Stimulated activated CD4-positive, alpha-beta T cell treated with anti-CD3 and anti-CD28 coated beads, Interleukin-1b, Interleukin-23, amount 100 ng/mL, for 24 hours (primary cell): ENCODE measurements at places on chromosomes 12 and 14.

- no peak for DNase-seq
These were observed 23.8 kb upstream of the TBC1D30 start for GRCh38 chr12:64800640-64801039.

- DNase-seq: no peak
These were observed 98.2 kb downstream of the NUAK1 start for GRCh38 chr12:106040521-106040920.

DNA sequence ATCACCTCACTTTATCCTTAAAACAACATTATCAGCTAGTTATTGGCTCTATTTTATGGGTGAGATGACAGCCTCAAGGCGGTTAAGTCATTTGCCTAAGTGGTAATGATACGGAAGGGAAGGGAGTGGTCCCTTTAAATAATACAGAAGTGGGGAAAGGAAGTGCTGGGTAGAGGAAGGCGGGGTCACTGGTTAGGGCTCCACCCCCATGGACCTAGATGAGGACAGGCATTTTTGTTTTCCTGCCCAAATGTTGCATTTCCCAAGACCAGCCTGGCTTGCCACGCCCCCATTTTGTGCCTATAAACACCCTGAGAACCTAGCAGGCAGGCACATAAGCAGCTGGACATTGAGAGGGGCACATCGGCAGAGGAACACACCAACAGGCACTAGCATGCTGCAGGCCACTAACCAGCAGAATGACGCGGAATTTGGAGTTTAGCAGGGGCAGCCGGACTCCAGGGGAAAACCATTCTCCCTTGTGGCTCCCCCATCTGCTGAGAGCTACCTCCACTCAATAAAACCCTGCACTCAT lies 100.9 kb downstream of the EPS8 start:
- no peak for DNase-seq

DNA sequence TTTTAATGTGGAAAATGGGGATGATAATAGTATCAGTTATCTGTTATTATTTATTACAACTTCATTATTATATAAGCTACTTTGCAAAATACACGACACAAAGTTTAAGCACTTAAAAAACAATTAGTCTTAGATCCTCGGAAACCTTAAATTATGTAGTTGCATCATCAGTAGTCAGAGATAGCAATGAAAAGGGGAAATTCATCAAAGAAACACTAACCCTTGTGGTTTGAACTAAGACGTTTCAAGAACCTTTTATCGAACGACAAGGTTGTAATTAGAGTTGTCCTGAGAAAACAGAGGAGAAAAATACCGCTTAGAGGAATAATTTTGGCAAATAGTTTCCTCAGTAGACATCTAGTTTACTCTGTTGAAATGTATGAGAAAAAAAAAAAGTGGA lies 198.5 kb downstream of the PTPRO start:
- no peak for DNase-seq

DNA sequence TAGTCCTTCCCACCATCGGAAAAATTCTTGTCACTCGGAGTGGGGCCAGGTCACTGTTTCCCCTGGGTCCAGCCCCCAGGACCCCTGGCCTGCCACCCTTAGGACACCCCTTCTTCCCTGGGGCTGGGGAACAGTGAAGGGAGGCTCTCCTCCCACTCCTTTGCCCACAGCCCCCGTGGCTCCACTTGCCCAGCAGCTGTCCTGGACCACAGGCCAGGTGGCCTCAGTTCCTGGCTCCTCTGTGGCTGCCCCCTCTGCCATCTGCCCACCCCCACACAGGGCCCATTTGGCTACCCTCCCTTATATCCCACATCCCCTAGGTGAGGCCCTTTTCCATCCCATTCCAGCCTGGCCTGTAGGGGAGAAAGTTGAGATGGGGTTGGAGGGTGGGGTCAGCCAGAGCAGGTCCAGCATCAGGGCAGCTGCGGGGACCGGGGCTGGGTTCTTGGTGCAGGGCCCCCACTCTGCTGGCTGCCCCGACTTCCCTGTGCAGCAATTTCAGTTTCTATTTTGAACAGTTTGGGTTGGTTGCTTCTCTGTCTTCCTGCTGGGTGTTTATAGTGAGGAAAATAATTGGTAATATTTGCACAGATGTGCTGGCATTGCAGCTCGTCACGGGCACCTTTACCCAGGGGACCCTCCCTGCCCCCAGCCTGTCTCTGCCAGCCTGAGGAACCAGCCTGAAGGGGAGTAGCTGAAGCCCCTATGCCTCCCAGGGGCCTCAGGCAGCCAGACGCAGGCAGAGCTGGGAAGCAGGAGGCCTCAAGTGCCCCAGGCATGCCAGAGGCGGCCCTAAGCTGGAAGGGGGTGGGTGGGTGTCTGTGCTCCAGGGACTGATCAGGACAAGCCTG lies 23.4 kb downstream of the SYNDIG1L start:
- no peak for DNase-seq

- no peak for DNase-seq
These were observed 597 bp downstream of the MLF2 start for GRCh38 chr12:6752167-6752920.

GRCh38 chr12:24223926-24224325 lies 274.5 kb upstream of the SOX5 start:
- no peak for DNase-seq

DNA sequence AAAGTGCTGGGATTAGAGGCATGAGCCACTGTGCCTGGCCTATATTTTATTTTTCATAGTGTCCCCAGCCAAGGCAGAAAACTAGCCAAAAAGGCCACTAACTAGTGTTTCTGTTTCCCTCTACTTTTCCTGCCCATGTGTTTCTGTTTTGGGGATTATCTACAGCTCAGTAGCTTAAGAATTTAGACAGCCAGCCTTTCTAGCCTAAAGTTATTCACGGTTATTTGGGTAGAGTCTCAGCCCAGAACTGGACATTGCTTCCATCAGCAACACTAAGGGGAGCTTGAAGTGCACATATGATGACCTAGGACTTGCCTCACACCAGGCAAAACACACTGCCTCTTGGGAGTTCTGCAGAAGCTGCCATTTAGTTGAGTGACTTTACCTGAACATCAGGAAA lies 17.9 kb downstream of the PROX2 start:
- DNase-seq: no peak

GRCh38 chr14:96130854-96131253 lies 73.8 kb upstream of the BDKRB2 start:
- DNase-seq: no peak

- DNase-seq: no peak
These were observed 140.1 kb downstream of the TMEM117 start for GRCh38 chr12:43976027-43976426.

GRCh38 chr12:115755061-115755724 lies 522.3 kb downstream of the MED13L start:
- no peak for DNase-seq

GRCh38 chr14:103052407-103052806 lies 4.9 kb downstream of the CDC42BPB start:
- no peak for DNase-seq

- no peak for DNase-seq
These were observed 13.9 kb upstream of the PCED1B start for GRCh38 chr12:47065546-47065945.

DNA sequence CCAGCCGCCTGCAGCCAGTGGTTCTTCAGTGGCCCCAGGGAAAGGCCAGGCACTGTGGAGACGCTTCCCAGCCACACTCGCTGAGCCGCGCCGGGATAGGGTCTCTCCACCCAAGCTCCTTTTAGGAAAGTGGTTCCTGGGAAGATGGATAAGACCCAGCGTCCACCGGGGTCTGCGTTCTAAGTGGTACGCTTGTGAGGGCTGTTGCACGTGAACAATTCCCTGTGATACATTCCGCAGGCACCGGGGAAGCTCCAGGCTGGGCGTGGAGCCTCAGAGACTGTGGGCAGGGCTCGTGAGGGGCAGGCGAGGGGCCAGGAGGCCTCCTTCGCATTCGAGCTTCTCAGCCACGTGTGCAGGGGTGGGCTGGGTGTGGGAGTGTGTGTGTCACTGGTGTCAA lies 48.4 kb downstream of the GALNT9 start:
- DNase-seq: no peak

DNA sequence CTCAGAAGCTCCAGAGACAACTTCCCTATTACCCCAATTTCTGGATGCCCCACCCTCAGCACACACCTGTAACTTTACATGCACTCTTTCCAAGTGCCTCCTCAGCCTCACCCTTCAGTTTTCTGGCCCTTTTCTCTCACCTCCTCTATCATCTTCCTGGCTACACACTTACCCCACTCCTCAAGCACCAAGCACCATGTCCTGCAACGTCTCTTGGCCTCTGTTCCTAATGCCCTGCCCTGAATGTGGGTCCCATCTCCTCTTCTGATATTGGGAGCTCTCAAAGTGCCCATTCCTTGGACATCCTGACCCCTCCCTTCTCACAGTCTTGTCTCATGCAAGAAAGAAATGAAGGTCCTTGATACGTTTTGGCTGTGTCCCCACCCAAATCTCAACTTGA lies 1.2 kb downstream of the KRT72 start:
- no peak for DNase-seq

DNA sequence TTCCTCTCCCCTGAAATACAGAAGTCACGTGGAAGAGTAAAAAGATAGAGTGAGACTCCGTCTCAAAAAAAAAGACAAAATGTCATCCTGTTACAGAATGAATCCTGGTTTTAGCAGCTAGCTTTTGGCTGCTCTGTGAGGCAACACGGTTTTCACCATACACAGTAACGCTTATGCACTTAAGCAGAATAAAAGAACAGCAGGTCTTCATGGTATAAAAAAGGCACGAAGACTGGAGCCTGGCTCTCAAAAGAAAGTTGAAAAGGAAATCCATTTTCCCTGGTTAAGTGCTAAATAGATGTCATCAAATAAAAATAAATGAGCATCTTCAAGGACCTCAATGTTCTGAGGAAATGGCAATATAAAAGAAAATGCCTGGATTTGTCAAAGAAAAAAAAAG lies 444.1 kb downstream of the IPO8 start:
- DNase-seq: no peak

DNA sequence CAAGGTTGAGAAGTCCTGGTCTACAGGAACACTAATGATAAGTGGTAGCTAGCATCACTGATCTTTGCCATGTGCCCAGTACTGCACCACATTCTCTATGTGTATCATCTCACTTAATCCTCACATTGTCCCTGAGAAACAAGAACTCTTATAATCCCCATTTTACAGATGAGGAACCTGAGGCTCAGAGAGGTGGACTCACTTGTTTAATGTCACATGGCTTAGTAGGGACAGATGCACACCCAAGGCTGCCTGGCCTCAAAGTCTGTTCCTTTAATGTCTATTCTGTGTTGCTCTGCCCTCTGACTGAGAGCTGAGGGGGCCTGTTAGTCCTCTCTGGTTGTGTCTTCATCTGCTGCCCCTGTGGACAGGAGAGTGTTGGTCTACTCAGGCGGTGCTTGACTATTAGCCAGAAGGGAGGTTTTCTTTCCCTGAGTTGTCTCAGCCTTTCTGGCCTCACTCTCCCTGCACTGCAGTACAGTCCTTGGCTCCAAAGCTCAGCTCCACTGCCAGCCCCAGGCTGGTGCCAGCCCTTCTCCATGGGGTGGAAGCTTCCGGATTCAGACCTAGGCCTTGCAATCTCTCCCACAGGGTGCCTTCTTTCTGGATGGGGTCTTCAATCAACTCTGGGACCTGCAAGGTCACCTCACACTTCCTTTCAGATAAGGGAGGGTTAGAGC lies 4.9 kb upstream of the DYNLL1 start:
- no peak for DNase-seq

DNA sequence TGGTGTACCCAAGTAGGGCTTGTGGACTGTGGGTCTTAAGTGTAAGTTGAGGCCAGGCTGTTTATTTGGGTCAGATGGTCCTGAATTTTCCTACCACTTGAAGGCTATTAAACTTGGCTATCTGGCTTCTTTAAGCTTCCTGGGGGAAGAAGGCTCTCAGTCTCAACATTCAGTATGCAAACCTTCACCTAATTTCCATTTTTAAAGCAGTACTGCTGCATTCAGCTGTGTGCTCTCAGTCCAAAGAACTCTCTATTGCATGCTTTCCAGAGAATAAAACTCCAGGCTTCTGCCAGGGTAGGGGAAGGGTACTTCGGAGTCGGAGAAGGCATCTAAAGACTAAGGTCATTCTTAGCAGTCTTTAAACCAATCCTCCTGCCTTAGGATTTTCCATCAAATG lies 124.4 kb downstream of the HELB start:
- no peak for DNase-seq

GRCh38 chr12:13165617-13166041 lies 30.9 kb upstream of the EMP1 start:
- peak; percentile 74 for DNase-seq

GRCh38 chr12:103799857-103800771 lies 40.9 kb downstream of the NT5DC3 start:
- no peak for DNase-seq

DNA sequence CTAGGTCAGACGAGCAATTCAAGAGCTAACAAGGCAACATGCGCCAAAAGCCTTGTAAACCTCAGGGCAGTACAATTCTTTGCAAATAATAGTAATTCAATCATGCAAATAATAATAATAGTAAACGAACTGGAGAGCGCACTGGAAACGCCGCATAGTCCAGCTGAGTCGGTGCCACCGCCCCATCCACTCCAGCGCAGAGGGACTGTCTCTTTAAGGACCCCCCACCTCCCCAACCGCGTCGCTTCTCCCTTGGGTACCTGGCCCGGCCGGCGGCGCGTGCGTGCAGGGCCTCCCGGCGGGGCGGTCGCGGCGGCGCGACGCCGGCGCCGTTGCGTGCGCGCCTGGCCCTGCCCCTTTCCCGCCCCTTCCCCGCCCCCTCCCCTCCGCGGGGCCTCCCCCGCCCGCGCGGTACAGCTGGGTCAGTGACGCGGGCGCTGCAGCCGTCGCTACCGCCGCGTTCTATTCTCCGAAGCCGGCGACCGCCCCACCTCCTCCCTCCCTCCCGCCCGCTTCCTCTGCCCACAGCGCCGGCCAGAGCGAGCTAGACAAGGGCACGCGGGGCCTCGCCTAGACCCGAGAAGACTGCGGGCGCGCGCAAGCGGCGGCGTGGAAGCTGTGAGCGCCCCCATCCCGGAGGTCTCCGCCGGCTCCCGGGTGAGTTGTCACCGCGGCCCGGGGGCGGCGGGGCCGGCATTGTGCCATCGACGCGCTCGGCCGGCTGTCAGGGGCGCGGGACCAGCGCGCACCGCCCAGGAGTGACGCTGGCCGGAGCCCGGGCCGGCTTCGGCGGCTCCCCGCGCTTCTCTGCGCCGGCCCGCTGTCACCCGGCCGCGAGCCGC lies at the start of gene SUSD6:
SUSD6 (plus strand) TSS at position 425 of the 842 bp plus-strand sequence. CDS start 46,997 bp downstream, outside the sequence.
- peak; percentile 69 for DNase-seq

GRCh38 chr14:79304279-79304678 lies 907.0 kb downstream of the DIO2 start:
- no peak for DNase-seq

DNA sequence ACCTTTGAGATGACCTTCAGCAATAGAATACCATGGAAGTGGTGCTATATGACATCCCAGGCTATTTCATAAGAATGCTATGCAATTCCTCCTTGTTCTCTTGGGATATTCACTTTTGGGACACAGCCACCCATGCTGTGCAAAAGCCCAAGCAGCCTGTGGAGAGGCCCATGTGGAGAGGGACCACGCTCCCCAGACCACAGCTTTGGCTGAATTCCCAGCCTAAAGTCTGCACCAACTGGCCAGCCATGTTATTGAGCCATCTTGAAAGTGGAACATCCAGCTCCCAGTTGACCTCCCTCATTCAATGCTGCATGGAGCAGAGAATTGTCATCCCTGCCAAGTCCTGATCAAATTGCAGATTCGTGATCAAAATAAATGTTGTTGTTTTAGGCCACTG lies 275.1 kb downstream of the SUDS3 start:
- no peak for DNase-seq

- no peak for DNase-seq
These were observed 4.7 kb downstream of the ZDHHC17 start for GRCh38 chr12:76768576-76768975.

- no peak for DNase-seq
These were observed 451.1 kb upstream of the RGS6 start for GRCh38 chr14:71481021-71481654.

GRCh38 chr14:92175811-92176210 lies 54.0 kb downstream of the CPSF2 start:
- no peak for DNase-seq
